CD4-positive, alpha-beta T cell treated with Interleukin-21 for 1 hour (primary cell): ENCODE measurements at places on chromosomes 4 and X.

- DNase-seq = no peak
These were observed 4.1 kb upstream of the CD99L2 start for GRCh38 chrX:150902434-150903109.

GRCh38 chr4:121338518-121338917 lies 42.3 kb downstream of the QRFPR start:
- no peak for DNase-seq

- DNase-seq = no peak
These were observed 89.4 kb downstream of the IRF2 start for GRCh38 chr4:184384810-184385557.

- DNase-seq = no peak
These were observed 177.3 kb upstream of the EMCN start for GRCh38 chr4:100695039-100695654.

GRCh38 chrX:21960569-21961541 lies 20.3 kb downstream of the SMS start:
- DNase-seq = no peak

- DNase-seq = no peak
These were observed 215.8 kb upstream of the SMIM31 start for GRCh38 chr4:164538097-164538496.

DNA sequence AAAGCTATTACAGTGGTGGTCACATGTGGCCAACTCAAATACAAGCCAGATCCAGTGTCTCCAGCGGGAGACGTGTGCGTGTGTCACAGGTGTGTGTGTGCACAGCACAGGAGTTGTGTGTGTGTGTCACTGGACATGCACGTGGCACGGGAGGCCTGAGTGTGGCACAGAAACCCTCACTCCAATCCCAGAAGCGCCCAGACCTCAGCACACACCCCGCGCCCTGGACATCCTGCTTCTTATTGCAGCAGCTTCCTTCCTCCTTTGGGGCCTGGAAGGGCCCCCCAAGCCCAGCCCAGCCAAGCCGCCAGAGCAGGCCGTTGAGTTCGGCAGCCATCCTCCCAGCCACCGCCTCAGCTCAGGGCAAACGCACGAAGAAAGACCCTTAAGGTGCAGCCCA lies 37.9 kb downstream of the ACOX3 start:
- no peak for DNase-seq

DNA sequence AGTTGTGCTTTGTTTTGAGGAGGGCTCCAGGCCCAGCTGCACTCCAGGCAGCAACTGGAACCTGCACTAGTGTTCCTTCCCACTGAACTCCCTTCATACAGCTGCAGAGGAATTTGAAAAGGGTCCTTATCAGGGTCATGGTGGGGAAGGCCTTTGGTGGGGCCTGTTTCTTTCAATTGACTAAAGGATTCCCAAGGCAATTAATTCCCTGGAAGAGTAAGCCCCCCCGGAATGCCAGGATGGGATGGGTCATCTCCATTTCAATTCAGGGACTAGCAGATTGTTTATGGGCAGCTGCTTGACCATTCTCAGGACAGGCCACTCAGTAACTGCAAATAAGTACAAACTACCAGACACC lies 45.3 kb downstream of the TSC22D3 start:
- no peak for DNase-seq
